ENCODE measurements at places on chromosomes 2 and 18.

DNA sequence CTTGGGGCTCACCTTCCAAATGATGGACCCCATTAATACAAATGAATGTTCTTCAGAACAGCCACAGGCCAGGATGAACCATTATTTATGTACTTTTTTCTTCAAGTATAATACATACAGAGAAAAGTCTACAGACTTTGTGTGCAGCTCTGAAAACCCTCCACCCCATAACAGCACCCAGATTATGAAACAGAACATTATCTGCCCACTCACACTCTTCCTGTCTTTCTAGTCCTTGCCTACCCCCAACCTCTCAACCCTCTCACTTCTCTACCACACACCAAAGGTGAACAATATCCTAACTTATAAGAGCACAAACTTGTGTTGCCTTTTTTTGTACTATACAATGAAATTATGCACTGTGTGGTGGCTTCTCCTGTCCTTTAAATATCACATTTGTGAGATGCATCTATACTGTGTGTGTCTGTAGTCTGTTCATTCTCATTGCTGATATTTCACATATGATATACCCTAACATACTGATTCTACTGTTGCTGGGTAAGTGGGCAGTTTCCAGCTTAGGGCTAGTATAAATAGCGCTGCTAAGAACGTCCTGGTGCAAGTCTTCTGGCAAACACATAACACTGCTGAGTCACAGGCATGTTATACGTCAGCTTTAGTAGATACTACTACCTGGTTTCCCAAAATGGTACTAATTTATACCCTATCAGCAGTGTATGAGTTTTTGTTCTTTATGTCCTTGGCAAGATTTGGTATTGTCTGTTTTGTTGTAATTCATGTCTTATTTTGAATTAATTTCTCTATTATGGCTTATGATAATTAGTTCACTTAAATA is 1.0 kb upstream of the NPHP1 start:
- DNase-seq = no peak

GRCh38 chr18:23148382-23148781 is 13.1 kb downstream of the CABLES1 start:
- no peak for DNase-seq

DNA sequence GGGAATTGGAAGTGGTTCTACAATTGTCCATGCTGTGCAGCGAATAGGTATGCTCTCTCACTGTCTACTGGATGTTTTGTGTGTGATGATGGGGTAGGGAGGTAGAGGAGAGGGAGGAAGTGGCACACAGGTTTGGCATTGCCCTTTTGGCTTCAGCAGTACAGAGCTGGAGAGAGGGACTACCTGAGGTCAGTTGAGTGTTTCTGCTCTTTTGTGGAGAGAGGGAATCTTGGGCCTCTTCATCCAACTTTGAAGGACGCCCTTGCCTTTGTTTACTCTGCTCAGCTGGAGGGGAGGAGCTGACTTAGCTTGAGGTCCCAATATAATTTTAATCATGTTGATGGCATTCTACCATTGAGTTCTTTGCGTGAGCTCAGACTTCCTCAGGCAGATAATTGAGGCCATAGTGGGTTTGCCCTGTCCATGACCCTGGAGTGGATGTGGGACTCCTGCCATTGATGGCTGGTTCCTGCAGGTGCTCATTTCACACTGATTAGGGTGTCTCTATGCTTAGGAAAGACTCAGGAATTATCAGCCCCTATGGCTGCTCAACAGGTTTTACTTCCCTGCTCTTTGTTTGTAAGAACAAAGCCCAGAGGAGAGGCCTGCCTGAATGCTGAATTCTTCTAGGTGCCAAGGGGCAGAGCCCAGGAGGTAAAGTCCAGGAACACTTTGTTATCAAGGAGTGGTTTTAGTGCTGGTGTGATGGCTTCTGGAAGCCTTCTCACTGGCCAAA is 7.2 kb downstream of the RPIA start:
- DNase-seq = no peak

- DNase-seq = no peak
Observed at GRCh38 chr2:37570773-37571586, 100.5 kb downstream of the CDC42EP3 start.

Data from AG09309 (cell line).